Thyroid gland (tissue), 4 donors: ENCODE measurements at places on chromosomes 4 and X. TPM values are rescaled to one million over a fixed set of nuclear protein-coding genes. Genes with fewer than 3 reads are reported as not detected.

STAG2 gene
- 102 TPM for total RNA-seq

RTL9 gene
- 0.54 TPM for total RNA-seq

PCDH18 gene
- total RNA-seq, result 23.0 TPM

HMGB3 gene
- total RNA-seq, result 5.6 TPM

RPA4 gene
- total RNA-seq, result 0.94 TPM

GABRG1 gene
- total RNA-seq, result 0.13 TPM

FAM13A gene
- total RNA-seq, result 191 TPM

SH3D19 gene
- total RNA-seq, result 104 TPM

DNA sequence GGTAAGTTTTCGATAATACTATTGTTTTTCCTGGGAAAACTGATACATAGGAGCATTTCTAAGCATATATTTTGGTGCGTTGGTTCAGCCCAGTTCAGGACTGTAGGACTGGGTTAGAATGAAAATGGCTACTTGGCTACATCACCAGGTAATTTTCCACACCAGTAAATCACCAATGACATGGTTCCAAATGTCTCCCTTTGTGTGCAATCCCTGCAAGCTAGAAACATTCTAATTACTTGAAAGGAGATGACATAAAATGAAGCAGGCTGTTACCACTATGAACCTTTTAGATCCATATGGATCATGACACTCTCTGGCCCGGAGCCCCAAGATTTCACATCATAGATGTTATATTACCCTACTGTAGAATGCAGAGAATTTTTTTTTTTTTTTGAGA is 577.4 kb upstream of the FTHL17 start:
- H3K36me3 ChIP-seq, result no peaks in the 10 kb centered on the region
- no peak overlapping the region for H3K4me3 ChIP-seq
- no peaks in the 10 kb centered on the region for H3K4me1 ChIP-seq
- DNase-seq, result no peak
- no peak overlapping the region for H3K27ac ChIP-seq
- H3K27me3 ChIP-seq, result no peaks in the 10 kb centered on the region

- no peak overlapping the region for H3K4me3 ChIP-seq
- no peak overlapping the region for H3K27ac ChIP-seq
- no peaks in the 10 kb centered on the region for H3K27me3 ChIP-seq
- H3K4me1 ChIP-seq, result no peaks in the 10 kb centered on the region
Observed at GRCh38 chrX:46152756-46153155, 392.5 kb downstream of the ZNF674 start.

- DNase-seq, result no peak
- H3K27ac ChIP-seq, result no peak overlapping the region
- no peak overlapping the region for H3K4me3 ChIP-seq
- H3K36me3 ChIP-seq, result no peaks in the 10 kb centered on the region
Observed at GRCh38 chrX:9829308-9830267, 43.4 kb downstream of the SHROOM2 start.

DNA sequence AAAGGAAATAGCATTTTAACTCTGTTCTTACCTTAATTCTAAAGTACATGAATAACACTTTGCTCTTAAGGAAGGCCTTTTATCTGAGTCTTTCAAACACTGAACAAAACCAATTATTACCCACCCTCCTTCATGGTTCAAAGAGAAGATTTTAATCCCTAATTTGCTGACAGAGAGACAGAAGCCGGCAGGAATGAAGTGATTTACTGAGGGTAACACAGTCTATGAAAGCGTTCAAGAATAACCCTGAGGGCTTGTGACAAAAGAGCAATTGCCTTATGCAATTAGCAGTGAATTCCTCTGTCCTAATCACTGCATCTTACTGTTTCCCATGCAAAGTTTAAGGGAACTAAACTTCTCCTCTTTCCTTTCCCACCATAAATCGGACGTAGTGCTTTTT is 144.1 kb downstream of the PACRGL start:
- no peaks in the 10 kb centered on the region for H3K36me3 ChIP-seq
- H3K27me3 ChIP-seq, result no peaks in the 10 kb centered on the region
- no peak overlapping the region for H3K4me3 ChIP-seq
- no peak for DNase-seq

GRCh38 chr4:17785858-17786257 is 4.4 kb upstream of the FAM184B start:
- no peaks in the 10 kb centered on the region for H3K27me3 ChIP-seq
- no peak for DNase-seq
- H3K27ac ChIP-seq, result no peak overlapping the region
- H3K4me1 ChIP-seq, result peaks cover 10% of the 10 kb centered on the region

GRCh38 chrX:65758505-65758904 is 91.1 kb downstream of the MSN start:
- no peaks in the 10 kb centered on the region for H3K27me3 ChIP-seq
- no peaks in the 10 kb centered on the region for H3K4me1 ChIP-seq
- DNase-seq, result no peak
- H3K4me3 ChIP-seq, result no peak overlapping the region

DNA sequence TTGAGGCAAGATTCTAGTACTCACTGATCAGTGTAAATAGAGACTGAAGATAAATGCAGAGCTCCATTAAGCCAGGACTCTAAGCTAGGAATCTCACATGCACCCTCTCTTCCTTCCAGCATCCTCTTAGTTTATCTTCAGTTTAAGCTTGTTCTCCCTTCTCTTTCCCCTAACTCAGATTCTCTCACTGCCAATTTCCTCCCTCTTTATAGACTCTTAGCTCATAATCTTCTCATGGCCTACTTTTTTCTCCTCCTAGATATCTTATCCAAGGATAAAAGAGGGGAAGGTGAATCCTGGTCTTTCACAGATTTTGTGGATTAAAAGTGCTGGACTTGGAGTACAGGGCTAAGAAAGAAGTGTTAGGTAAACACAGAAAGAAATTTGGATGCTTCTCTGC is 108.9 kb upstream of the TENM3 start:
- H3K36me3 ChIP-seq, result no peaks in the 10 kb centered on the region
- H3K4me1 ChIP-seq, result no peaks in the 10 kb centered on the region
- DNase-seq, result no peak
- H3K4me3 ChIP-seq, result no peak overlapping the region
- H3K27me3 ChIP-seq, result no peaks in the 10 kb centered on the region

DNA sequence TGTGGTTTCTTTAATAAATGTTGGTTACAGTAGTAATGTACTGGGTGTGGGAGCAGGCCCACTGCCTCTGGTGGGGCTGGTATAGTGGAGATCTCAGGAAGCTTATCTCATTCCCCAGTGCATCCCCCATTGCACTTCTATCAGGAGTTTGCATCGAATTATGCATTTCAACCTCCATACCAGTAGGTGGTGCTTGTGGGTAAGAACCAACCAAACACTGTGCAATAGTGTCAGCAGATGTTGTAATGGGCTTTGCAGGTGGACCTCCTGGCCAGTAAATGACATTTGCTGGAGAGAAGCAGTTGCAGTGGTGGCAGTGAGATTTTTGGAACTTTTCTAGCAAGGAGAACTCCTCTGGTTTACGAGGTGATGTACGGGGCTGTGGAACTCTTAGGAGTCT is 150.6 kb downstream of the POU3F4 start:
- DNase-seq, result no peak
- no peak overlapping the region for H3K27ac ChIP-seq
- no peaks in the 10 kb centered on the region for H3K27me3 ChIP-seq
- no peaks in the 10 kb centered on the region for H3K4me1 ChIP-seq

DNA sequence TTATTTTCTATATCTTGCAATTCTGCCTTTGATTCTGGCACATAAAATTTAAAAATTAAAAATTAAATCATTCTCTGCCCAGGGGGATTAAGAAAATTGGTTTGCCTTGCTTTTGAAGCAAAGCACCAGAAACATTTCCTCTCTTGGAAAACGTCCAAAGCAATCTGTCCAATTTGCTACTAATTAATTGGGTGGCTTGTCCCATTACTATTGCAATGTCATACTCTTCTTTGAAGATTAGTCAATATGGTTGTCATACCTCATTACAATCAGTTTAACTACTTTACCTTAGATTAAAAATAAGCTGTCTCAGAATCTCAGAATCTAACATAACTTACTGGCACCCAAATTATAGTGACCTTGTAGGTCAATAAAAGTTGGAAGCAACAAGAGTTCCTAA is 208.8 kb downstream of the TMA16 start:
- no peaks in the 10 kb centered on the region for H3K4me1 ChIP-seq
- H3K27me3 ChIP-seq, result no peaks in the 10 kb centered on the region
- no peak overlapping the region for H3K27ac ChIP-seq
- no peak for DNase-seq

DNA sequence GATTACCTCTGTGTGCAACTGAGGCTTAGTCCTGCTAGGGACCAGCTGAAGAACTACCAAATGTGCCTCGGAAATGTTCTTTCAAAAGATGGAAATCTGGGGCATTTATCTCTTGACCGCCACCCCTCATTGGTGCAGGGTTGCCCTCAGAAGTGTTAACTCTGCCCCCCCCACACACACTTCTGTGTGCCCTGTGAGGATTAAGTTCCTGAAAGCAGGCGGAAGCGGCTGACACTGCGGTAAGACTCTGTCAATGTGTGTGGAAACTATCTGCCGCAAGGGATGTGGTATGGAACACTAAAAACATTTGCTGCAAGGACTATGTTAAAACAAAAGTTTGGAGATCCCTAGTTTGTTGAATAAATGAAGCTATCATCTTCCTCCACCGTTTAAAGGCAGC is 106.9 kb upstream of the NDP start:
- no peaks in the 10 kb centered on the region for H3K4me1 ChIP-seq
- DNase-seq, result no peak
- H3K36me3 ChIP-seq, result no peaks in the 10 kb centered on the region
- no peak overlapping the region for H3K4me3 ChIP-seq
- H3K27me3 ChIP-seq, result no peaks in the 10 kb centered on the region
- no peak overlapping the region for H3K27ac ChIP-seq

GRCh38 chr4:121041307-121042090 is 30.8 kb downstream of the NDNF start:
- no peaks in the 10 kb centered on the region for H3K27me3 ChIP-seq
- no peak for DNase-seq
- no peaks in the 10 kb centered on the region for H3K36me3 ChIP-seq
- no peaks in the 10 kb centered on the region for H3K4me1 ChIP-seq
- H3K27ac ChIP-seq, result no peak overlapping the region
- H3K4me3 ChIP-seq, result no peak overlapping the region

DNA sequence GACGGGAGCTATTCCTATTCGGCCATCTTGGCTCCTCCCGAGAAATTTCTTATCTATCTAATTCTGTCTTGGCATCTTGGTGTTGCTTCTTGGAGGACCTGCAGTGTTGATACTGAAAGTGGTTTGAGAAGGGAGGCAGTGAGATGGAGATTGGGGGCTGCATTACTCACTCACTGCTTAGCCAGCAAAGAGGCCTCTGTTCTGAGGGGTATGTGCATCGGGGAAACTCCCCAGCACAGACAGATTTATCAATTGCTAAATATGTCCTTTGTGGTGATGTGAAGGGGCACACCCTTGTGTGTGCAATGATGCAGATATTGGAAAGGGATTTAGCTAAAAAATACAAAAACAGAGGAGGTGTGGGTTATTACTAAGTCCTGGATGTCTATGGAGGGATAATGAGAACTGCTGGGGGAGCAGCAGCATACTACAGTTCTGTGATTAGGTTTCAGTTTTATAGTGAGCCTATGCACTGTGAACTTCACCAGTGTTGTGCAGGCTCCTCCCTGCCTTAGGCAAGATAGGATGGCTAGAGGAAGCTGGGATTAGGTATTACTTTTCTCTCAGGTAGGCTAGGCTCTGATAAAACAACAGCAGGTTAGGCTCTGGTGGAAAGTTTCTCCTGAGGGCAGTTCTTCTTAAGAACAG is 279.0 kb downstream of the HS3ST1 start:
- no peak overlapping the region for H3K27ac ChIP-seq
- H3K4me1 ChIP-seq, result no peaks in the 10 kb centered on the region
- no peaks in the 10 kb centered on the region for H3K36me3 ChIP-seq
- no peak for DNase-seq
- H3K27me3 ChIP-seq, result no peaks in the 10 kb centered on the region

GRCh38 chr4:158964728-158965124 is 138.2 kb upstream of the RAPGEF2 start:
- no peak for DNase-seq
- H3K4me1 ChIP-seq, result no peaks in the 10 kb centered on the region
- H3K36me3 ChIP-seq, result no peaks in the 10 kb centered on the region
- no peaks in the 10 kb centered on the region for H3K27me3 ChIP-seq

GRCh38 chr4:83889802-83890201 is 353.9 kb downstream of the GPAT3 start:
- H3K36me3 ChIP-seq, result no peaks in the 10 kb centered on the region
- no peak overlapping the region for H3K4me3 ChIP-seq
- no peaks in the 10 kb centered on the region for H3K27me3 ChIP-seq
- H3K4me1 ChIP-seq, result no peaks in the 10 kb centered on the region

DNA sequence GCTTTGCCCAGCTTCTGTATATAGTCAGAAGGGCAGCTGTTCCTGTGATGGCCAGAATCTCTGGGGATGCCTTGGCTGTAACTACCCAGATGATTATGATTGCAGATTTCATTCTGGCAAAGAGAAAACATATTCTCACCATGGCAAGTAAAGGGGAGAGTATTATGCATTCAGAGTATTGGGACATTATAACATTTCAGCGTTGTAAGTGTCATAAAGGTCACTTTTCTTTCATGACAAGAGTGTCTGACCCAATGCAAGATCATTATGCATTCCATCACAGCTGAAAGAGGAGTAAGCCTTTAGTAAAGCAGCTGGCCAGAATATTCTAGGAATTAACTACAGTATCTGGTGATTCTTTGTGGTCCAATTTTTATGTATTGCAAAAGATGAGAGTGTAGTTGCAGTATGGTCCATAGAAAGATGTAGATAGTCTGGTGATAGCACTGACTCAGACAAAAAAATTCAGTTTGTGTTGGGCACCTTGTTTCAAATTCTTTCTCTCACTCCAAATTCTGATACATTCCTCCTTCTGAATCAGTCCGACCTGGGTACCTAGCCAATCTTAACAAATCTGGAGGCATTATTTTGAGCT is 2366.3 kb downstream of the PCDH7 start:
- H3K27ac ChIP-seq, result no peak overlapping the region
- no peaks in the 10 kb centered on the region for H3K36me3 ChIP-seq
- H3K27me3 ChIP-seq, result no peaks in the 10 kb centered on the region
- no peak overlapping the region for H3K4me3 ChIP-seq
- no peaks in the 10 kb centered on the region for H3K4me1 ChIP-seq

GRCh38 chr4:79181190-79181589 is 144.7 kb downstream of the NAA11 start:
- no peaks in the 10 kb centered on the region for H3K27me3 ChIP-seq
- no peak overlapping the region for H3K4me3 ChIP-seq
- no peaks in the 10 kb centered on the region for H3K36me3 ChIP-seq
- no peaks in the 10 kb centered on the region for H3K4me1 ChIP-seq
- no peak for DNase-seq

- H3K27me3 ChIP-seq, result no peaks in the 10 kb centered on the region
- no peak overlapping the region for H3K4me3 ChIP-seq
- no peaks in the 10 kb centered on the region for H3K4me1 ChIP-seq
- H3K27ac ChIP-seq, result no peak overlapping the region
Observed at GRCh38 chr4:54742636-54743399, 85.1 kb downstream of the KIT start.

GRCh38 chrX:41164449-41164848 is 79.2 kb downstream of the USP9X start:
- no peak overlapping the region for H3K27ac ChIP-seq
- no peak for DNase-seq
- no peak overlapping the region for H3K4me3 ChIP-seq
- H3K4me1 ChIP-seq, result no peaks in the 10 kb centered on the region

GRCh38 chrX:87664381-87664780 is 146.8 kb downstream of the KLHL4 start:
- H3K27ac ChIP-seq, result no peak overlapping the region
- H3K4me3 ChIP-seq, result no peak overlapping the region
- no peak for DNase-seq
